WTC11 (cell line): ENCODE measurements at places on chromosomes 3 and 15.

GRCh38 chr3:159821110-159821509 is 167.5 kb upstream of the IL12A start:
- DNase-seq, result no peak

DNA sequence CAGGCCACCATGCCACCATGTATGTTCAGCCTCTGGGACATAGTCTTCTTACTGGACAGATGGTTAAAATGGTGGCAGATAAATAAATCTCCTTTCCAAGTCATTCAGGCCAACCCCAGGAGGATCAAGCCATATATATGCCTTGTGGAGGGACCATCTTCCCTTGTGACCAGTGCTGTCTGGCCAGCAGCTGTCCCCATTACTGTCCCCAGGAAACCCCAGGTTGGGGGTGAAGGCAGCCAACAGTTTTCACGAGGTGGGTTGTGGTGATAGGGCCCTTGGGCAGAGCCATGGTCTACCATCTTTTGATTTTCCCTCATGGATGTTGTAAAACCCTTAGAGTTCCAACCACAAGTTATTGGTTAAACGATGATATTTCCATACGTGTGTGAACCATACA is 48.7 kb upstream of the PCSK6 start:
- DNase-seq, result no peak

DNA sequence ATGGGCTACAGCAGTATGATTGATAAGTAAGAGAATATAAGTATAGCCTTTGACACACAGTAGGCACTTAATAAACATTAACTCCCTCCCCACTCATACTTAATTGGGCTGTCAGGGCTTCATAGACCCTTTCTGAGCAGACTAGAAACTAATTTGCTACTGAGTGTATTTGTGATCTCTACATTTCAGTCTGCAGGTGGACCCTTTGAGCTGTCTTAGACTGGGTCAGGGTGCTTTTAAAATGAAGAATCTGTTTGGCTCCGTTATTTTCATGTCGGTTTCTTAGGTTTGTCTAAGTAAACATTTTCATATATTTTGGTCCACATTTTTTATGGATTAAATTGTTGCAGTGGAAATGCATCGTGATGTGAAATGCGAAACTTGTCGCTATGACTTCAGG is 50.3 kb upstream of the SELENOK start:
- no peak for DNase-seq

- DNase-seq, result no peak
Measured at GRCh38 chr3:175890066-175890465, 1030.9 kb downstream of the NAALADL2 start.

DNA sequence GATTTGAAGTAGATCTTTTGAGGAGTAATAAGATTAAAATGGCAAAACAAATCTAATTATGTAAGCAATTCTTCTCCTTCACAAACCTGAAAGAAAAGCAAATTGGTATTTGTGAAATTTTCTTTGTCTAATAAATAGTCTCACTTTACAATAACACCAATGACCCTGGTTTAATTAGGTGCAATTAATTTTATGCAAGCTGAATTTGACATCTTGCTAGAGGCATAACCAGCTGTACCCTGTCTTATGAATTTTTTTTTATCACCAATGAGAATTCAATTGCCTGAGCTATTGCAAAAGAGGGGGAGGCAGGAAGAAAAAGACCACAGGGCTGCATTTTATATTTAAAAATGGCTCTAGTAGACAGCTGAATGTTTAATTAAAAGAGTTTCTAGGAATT is 113.5 kb upstream of the IL12A start:
- no peak for DNase-seq

DNA sequence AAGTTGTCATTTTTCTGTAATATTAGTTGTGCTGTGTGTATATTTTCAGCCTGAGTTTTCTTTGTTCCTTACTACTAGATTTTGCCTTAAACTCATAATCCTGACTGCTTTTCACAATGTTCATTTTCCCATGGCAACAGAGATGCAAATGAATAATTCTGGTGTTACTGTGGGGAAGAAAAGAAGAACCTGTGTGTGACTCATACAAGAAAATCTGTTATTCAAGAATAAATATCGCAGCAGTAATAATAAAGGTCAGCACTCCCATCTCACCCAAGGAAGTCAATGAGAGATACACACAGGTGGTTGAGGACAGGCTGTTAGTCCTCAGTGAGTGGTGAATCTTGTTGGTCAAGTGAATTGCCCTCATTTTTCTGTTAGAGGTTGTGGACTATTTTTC is 656.6 kb upstream of the NAALADL2 start:
- DNase-seq, result no peak

DNA sequence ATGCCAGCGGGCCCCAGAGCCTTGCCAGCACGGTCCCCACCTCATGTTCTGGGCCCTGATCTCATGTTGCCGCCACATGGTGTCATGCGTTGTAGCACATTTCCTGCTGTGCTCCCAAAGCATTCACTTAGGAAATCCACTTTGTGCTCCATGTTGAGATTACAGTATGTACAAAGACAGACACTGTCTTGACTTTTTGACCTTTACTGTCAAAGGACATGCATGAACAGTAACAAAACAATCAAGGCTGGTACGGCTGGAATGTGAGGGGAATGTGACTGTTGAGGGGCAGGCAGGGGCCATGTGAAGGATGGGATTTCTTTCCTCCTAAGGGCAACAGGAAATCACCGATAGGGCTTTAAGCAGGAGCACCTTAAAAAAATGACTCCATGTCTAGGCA is 53.3 kb upstream of the RPL32 start:
- DNase-seq, result no peak

DNA sequence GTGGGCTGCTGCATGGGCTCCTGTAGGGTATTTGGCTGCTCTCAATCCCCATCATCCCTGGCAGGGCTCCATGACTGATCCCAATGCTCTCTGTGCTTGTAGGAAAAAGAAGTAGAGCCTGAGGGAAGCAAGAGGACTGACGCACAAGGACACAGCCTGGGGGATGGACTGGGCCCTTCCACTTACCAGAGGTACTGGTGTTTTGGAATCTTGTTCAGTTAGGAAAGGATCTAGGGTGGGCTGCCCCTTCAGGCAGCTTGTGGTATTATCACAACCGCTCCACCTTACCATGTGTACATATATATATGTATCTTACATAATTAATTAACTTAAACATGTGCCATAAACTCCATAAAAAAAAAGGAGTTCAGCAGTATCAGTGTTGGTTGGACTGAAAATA is 1.3 kb downstream of the SLC28A2 start:
- peak; percentile 40 for DNase-seq

DNA sequence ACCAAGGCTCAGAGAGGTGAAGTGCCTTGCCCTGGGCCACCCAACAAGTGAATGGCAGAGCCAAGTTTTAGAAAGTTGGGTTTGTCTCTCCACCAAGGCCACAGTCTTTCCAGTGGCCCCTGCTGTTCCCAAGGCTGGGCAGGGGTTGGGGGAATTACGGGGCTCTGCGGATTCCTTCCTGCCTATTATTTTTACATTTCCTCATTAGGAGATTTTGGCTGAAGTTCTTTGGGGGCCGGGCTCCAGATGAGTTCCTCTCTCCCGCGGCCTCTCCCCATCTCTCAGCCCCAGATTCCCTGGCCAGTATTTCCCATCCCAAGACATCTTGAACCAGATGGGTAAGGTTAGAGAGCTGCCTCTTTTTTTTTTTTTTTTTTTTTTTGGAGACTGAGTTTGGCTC is 44.0 kb upstream of the SMAD6 start:
- DNase-seq, result no peak

DNA sequence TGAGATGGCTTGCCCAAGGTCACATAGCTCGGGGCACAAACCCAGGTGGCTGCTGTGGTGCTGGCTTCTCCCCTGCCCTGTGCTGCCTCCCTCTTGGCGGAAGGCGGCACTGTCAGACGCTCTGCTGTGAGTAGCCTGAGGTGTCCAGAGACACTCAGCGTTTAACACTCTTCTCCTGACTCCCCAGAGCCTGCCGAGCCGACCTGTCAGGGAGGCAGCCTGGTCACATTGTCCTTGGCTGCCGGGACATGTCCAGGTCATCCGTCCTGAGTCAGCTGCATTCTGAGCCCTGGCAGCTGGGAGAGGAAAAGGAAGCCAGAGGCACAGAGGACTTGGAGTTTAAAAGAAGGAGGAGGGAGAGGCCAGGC is 4.7 kb downstream of the LMAN1L start:
- no peak for DNase-seq

GRCh38 chr3:54878145-54878544 is 49.7 kb downstream of the LRTM1 start:
- DNase-seq, result no peak

- no peak for DNase-seq
Measured at GRCh38 chr3:15769256-15769915, 28.4 kb downstream of the ANKRD28 start.

- DNase-seq, result no peak
Measured at GRCh38 chr3:114711321-114711886, 417.6 kb downstream of the TIGIT start.

DNA sequence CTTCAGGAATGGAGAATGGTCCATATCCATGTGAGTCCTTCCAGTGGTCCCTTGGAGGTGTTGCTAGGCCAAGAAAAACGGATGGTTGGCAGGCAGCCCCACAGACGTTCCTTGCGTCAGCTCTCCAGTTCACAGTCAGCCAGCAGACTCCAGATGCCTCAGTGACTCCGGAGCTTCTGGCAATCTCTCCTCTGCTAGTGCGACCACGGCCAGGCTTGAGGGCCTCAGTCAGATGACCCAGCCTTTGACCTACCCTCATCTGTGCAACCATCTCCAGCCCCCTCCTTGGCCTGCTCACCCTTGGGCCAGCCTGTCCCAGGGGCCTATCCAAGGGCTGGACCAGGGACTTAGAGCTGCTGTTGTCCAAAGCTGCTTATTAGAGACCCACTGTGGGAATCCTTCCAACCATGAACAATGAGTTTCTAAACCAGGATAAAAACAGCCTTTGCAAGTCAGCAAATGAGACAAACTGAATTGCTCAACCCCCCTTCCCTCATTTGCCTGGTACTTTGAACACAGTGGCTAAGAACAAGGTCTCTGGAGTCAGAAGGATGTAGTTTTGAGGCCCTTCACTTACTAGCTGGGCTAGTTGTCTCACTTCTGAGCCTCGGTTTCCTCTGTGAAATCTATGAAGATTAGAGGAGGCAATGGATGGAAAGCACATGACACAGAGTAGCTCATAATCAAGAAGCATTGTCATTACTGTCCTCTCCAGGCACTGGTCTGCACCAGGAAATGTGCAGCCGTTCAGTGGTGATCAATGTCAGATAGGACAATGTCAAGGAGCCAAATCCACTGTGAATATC is 44.8 kb downstream of the ANP32A start:
- DNase-seq, result no peak

DNA sequence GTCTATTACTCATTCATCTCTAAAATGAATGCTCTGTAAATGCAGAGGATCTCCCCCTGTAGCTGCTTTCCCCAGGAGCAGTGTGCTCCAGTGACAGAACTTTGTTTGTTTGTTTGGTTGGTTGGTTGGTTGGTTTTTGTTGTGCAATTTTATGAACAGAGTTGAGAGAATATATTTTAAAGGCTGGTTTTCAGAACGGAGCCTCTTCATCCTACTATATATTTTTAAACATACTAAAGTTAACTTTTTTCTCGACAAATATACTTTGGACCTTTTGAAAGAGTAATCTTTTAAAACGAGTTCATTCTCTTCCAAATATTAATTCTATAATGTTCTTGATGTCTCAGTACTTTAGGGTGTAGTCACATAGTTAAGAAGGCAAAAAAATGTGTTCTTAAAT is 20.2 kb downstream of the RYR3 start:
- no peak for DNase-seq

- no peak for DNase-seq
Measured at GRCh38 chr3:16102905-16103364, 71.5 kb upstream of the GALNT15 start.

DNA sequence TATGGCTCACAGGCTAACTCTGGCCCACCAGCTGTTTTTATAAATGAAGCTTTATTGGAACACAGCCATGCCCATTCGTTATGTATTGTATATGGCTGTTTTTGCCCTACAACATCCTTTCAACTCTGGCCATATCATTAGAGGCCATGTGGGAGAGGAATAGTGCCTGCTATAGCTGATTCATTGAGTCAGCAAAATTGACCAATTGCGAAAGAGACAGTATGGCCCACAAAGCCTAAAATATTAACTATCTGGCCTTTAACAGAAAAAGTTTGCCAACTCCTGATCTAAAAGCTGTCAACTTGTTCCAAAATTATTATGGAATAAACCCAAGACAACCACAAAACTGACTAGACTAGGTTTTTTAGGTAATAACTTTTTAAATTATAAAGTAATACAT is 1.4 kb downstream of the NR1I2 start:
- DNase-seq, result no peak

GRCh38 chr15:67190326-67190725 is 64.1 kb downstream of the AAGAB start:
- no peak for DNase-seq

GRCh38 chr3:49616061-49616460 is 58.1 kb upstream of the APEH start:
- DNase-seq, result no peak

- no peak for DNase-seq
Measured at GRCh38 chr3:169344465-169344864, 319.0 kb downstream of the MECOM start.
